Aorta (tissue), 5 donors: ENCODE measurements at places on chromosomes 1 and 21. TPM values are rescaled to one million over a fixed set of nuclear protein-coding genes. Genes with fewer than 3 reads are reported as not detected.

The RNF19B gene
- 25.5 TPM for total RNA-seq

The LRRIQ3 gene
- total RNA-seq = 0.81 TPM

The S100A14 gene
- not detected for total RNA-seq

The RNU1-2 gene
- 8,154 TPM for total RNA-seq

The LCE2A gene
- total RNA-seq = not detected

The PADI3 gene
- not detected for total RNA-seq

GRCh38 chr21:32212116-32212515 is 66.7 kb downstream of the MIS18A start:
- no peak overlapping the region for H3K27ac ChIP-seq
- H3K27me3 ChIP-seq = no peaks in the 10 kb centered on the region
- H3K4me3 ChIP-seq = no peak overlapping the region
- no peaks in the 10 kb centered on the region for H3K36me3 ChIP-seq
- DNase-seq = no peak

- no peaks in the 10 kb centered on the region for H3K36me3 ChIP-seq
- peaks cover 3% of the 10 kb centered on the region for H3K4me1 ChIP-seq
- H3K27ac ChIP-seq = no peak overlapping the region
These were observed 34.0 kb downstream of the PUM1 start for GRCh38 chr1:31031330-31032143.

- no peak overlapping the region for H3K4me3 ChIP-seq
- no peak for DNase-seq
- no peaks in the 10 kb centered on the region for H3K27me3 ChIP-seq
- no peak overlapping the region for H3K27ac ChIP-seq
- no peaks in the 10 kb centered on the region for H3K36me3 ChIP-seq
These were observed 122.6 kb upstream of the PPP2R5A start for GRCh38 chr1:212162635-212163034.

GRCh38 chr1:185300152-185300551 is 16.9 kb downstream of the IVNS1ABP start:
- no peak overlapping the region for H3K4me3 ChIP-seq
- no peaks in the 10 kb centered on the region for H3K4me1 ChIP-seq
- H3K36me3 ChIP-seq = peaks cover 3% of the 10 kb centered on the region
- no peak for DNase-seq
- H3K27me3 ChIP-seq = no peaks in the 10 kb centered on the region
- no peak overlapping the region for H3K27ac ChIP-seq

GRCh38 chr1:115676498-115677181 is 34.9 kb downstream of the VANGL1 start:
- H3K4me1 ChIP-seq = no peaks in the 10 kb centered on the region
- no peaks in the 10 kb centered on the region for H3K27me3 ChIP-seq
- no peak overlapping the region for H3K4me3 ChIP-seq
- DNase-seq = no peak

- H3K36me3 ChIP-seq = no peaks in the 10 kb centered on the region
- no peaks in the 10 kb centered on the region for H3K27me3 ChIP-seq
- no peak overlapping the region for H3K4me3 ChIP-seq
- DNase-seq = no peak
- no peak overlapping the region for H3K27ac ChIP-seq
These were observed 9.9 kb downstream of the OBSCN start for GRCh38 chr1:228217551-228218344.

DNA sequence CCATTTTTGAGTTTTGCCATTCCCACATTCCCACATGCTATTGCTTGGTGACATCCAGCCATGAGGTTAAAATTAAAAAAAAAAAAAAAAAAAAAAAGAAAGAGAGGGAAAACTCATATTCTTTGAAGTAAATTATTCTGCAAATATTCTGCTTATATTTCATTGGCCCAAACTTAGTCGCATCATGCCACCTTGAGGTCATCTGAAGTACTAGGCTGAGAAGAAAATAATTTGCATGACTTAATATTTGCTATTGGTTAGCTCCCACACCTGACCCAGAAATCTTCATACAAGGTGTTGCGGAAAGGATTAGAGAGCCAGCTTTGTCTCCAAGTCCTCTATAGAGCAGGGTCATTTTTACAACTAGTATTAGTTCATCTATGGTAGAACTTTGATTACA is 2206.0 kb downstream of the MRPL39 start:
- H3K27me3 ChIP-seq = no peaks in the 10 kb centered on the region
- H3K4me3 ChIP-seq = no peak overlapping the region
- H3K27ac ChIP-seq = no peak overlapping the region
- DNase-seq = no peak
- H3K36me3 ChIP-seq = no peaks in the 10 kb centered on the region
- no peaks in the 10 kb centered on the region for H3K4me1 ChIP-seq

DNA sequence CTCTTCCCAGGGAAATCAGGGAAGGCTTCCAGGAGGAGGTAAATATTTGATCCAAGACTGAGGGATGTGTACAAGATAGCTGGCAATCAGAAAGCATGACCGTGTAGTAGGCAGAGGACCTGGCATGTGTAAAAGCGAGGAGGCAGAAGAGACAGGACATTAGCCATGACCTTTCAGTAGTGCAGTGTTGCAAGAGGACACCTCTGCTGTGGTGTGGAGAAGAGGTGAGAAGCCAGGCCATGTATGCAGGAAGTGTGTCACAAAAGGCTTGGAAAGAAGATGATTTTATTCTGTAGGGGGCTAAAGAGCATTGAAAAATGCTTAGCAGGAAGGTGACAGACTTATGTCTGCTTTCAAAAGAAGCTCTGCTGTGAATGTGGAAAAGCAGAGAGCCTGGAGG is 381.0 kb downstream of the ZP4 start:
- no peak overlapping the region for H3K27ac ChIP-seq
- no peaks in the 10 kb centered on the region for H3K4me1 ChIP-seq
- H3K4me3 ChIP-seq = no peak overlapping the region
- no peak for DNase-seq

DNA sequence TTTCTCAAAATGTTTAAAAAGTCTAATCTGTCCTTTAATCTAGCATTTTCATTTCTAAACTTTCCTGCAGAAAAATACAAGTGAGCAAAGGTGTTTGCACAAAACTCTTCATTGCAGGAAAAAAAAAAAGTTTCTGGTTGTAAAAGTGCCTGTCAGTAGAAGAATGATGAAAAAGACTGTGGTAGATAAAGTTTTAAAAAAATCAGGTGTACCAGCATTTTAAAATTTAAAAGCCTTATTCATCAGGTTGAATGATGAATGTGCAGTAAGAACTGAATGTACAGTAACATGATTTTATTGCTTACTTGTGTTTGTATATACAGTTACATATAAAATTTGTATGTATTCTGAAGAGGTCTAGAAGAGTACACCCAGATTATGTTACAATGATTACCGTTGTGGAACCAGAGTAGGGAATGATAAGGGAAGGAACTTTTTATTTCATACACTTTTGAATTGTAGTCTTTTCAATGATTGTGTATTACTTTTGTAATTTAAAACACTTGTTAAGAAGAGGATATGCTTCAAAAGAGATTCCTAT is 54.0 kb downstream of the FNBP1L start:
- H3K4me3 ChIP-seq = no peak overlapping the region
- no peaks in the 10 kb centered on the region for H3K36me3 ChIP-seq
- no peaks in the 10 kb centered on the region for H3K4me1 ChIP-seq
- no peak for DNase-seq
- H3K27me3 ChIP-seq = no peaks in the 10 kb centered on the region
- no peak overlapping the region for H3K27ac ChIP-seq

- no peaks in the 10 kb centered on the region for H3K4me1 ChIP-seq
- no peak overlapping the region for H3K4me3 ChIP-seq
- H3K27me3 ChIP-seq = no peaks in the 10 kb centered on the region
These were observed 1255.6 kb downstream of the NCAM2 start for GRCh38 chr21:22253761-22254160.

- no peaks in the 10 kb centered on the region for H3K36me3 ChIP-seq
- no peak overlapping the region for H3K4me3 ChIP-seq
- no peaks in the 10 kb centered on the region for H3K4me1 ChIP-seq
- no peaks in the 10 kb centered on the region for H3K27me3 ChIP-seq
- no peak for DNase-seq
These were observed 82.6 kb downstream of the NENF start for GRCh38 chr1:212515329-212515760.

DNA sequence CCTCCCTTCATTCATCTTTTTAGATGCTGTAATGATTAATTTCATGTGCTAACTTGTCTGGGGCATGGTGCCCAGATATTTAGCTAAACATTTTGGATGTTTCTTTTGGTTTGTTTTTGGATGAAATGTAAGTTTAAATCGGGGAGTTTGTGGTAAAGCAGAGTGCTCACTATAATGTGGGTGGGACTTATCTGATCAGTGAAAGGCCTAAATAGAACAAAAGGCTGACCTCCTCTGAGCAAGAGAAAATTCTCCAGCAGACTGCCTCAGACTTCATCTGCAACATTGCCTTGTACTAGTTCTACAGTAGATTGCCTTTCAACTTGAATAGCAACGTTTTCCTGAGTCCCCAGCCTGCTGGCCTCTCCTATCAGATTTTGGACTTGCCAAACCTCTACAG is 183.6 kb downstream of the S1PR1 start:
- H3K36me3 ChIP-seq = no peaks in the 10 kb centered on the region
- H3K27me3 ChIP-seq = no peaks in the 10 kb centered on the region
- H3K27ac ChIP-seq = no peak overlapping the region
- DNase-seq = no peak

DNA sequence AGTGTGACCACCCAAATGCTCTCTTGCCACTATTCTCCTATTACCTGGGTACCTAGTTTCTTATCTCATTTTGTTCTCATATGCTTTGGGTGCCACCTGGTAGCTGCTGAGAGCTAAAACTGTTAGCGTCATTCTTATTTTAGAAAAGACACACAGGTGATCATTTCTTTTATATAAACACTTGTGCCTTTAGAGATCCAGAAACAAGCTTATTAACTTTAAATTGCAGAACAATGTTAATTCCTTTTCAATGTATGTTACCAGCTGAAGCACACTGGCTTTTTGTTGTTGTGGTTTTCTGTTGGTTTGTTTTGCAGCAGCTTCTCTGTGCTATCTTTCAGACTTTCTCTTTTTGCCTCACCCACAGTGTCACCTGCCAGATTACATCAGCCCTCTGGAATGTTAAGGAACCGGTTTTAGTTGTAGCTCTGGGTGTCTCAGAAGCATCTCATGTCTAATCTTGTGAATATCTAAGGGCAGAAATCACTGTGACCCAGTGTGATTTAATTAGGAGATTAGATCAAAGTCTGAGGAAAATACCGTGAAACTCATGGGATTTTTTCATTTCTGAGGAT is 43.4 kb upstream of the SLC19A2 start:
- no peak overlapping the region for H3K4me3 ChIP-seq
- no peak overlapping the region for H3K27ac ChIP-seq
- DNase-seq = no peak
- H3K36me3 ChIP-seq = no peaks in the 10 kb centered on the region
- H3K4me1 ChIP-seq = no peaks in the 10 kb centered on the region

GRCh38 chr1:42420911-42421585 is 34.8 kb downstream of the ZMYND12 start:
- H3K27me3 ChIP-seq = no peaks in the 10 kb centered on the region
- no peak for DNase-seq
- H3K4me1 ChIP-seq = no peaks in the 10 kb centered on the region
- no peak overlapping the region for H3K27ac ChIP-seq
- H3K36me3 ChIP-seq = no peaks in the 10 kb centered on the region
